CD8-positive, alpha-beta memory T cell (primary cell): ENCODE measurements at places on chromosomes 2 and 18. TPM values are rescaled to one million over a fixed set of nuclear protein-coding genes. Genes with fewer than 3 reads are reported as not detected.

The DYSF gene
- total RNA-seq = 4.8 TPM

DNA sequence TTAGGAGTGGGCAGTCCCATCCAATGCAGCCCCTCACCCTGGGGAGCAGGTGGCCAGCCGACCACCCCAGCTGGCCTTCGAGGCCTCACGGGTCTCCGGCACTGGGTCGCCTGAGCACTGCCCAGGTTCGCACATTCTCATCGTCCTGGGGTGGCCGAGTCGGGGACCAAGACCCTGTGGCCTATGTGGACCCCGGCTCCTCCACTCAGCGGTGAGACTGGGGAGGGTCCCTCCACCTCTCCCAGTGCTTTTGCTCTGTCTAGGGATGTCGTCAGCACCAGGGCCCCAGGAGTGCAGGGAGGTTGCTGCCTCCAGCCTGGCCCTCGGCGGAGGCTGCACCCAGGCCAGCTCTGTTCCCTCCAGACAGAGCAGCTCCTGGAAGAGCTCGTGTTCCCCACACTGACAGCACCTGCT is 89.6 kb downstream of the TPO start:
- no peaks in the 10 kb centered on the region for H3K36me3 ChIP-seq
- H3K27me3 ChIP-seq = no peaks in the 10 kb centered on the region
- H3K4me3 ChIP-seq = no peak overlapping the region
- DNase-seq = no peak
- H3K4me1 ChIP-seq = no peaks in the 10 kb centered on the region

The KRTCAP3 gene
- 4.0 TPM for total RNA-seq

The GPBAR1 gene
- total RNA-seq = 0.51 TPM

- no peak overlapping the region for H3K27ac ChIP-seq
- no peaks in the 10 kb centered on the region for H3K27me3 ChIP-seq
- H3K4me3 ChIP-seq = no peak overlapping the region
- no peaks in the 10 kb centered on the region for H3K36me3 ChIP-seq
- H3K4me1 ChIP-seq = peaks cover 29% of the 10 kb centered on the region
These were observed 2.4 kb upstream of the ASB1 start for GRCh38 chr2:238424313-238424700.

- peaks cover 6% of the 10 kb centered on the region for H3K36me3 ChIP-seq
- no peaks in the 10 kb centered on the region for H3K4me1 ChIP-seq
- no peak overlapping the region for H3K4me3 ChIP-seq
- no peaks in the 10 kb centered on the region for H3K27me3 ChIP-seq
- no peak overlapping the region for H3K27ac ChIP-seq
These were observed 160.3 kb upstream of the WDSUB1 start for GRCh38 chr2:159446817-159447216.

The MC5R gene
- not detected for total RNA-seq

DNA sequence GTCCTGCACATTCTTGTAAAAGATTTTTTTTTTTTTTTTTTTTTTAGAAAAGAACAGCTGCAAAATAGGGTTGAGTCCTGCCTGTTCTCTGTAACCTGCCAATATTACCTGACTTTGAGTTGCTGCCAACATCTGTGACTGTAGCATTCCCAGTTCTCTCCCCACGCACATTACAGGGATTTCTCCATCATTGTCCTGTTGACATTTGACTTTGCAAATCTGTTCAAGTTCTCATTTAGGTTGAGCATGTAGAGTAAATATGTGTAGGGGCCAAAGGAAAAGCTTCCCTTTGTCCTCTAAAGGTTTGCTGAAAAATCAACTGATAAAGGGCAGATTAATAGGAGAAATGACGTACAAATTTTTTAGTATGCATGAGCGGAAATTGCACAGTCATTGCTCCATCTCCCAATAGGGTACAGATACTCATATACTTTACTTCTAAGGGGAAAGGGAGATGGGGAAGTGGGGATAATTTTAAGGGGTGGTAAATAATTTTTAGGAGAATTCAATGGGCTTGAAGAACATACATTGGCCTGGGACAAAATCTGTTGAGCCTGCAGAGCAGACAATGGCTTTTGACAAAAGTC is 385.5 kb downstream of the PIK3C3 start:
- H3K27ac ChIP-seq = no peak overlapping the region
- no peaks in the 10 kb centered on the region for H3K4me1 ChIP-seq
- no peak for DNase-seq
- H3K4me3 ChIP-seq = no peak overlapping the region

- no peak overlapping the region for H3K4me3 ChIP-seq
- H3K27me3 ChIP-seq = no peaks in the 10 kb centered on the region
- H3K4me1 ChIP-seq = no peaks in the 10 kb centered on the region
- no peak for DNase-seq
These were observed 193.5 kb downstream of the SS18 start for GRCh38 chr18:25896956-25897355.

DNA sequence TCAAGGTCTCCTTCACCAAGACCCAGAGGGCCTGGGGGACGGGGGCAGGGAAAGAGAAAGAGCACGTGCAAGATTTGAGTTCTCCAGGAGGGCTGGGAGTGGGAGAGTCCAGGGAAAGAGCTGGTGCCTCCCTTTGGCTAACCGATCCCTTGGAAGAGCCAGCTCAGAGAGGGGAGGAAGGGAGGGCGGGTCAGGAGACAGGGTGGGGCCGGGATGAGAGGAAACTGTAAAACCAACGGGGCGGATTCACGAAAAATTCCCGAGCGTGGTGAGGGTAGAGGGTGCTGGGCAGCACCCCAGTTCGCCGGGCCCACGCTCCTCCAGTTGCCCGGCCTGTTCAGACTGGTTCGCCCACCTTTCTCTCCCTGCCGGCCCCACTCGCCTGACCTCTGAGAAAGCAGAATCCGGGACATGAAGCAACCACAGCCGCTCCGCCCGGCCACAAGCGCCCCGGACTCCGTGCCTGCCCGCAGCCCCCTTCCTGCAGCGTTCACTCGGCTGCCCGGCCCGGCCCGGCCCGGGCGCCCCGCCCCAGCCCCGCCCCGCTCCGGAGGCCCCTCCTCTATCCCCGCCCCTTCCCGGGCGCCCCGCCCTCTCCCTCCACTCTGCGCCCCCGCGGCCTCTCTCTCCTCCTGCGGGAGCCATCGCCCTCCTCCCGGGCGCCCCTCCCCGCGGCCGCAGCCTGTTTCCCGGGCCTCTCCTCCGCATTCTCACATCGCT is 230.9 kb upstream of the SMAD2 start:
- H3K27me3 ChIP-seq = no peaks in the 10 kb centered on the region
- DNase-seq = peak; percentile 28
- no peaks in the 10 kb centered on the region for H3K4me1 ChIP-seq
- H3K27ac ChIP-seq = no peak overlapping the region
- H3K36me3 ChIP-seq = no peaks in the 10 kb centered on the region

DNA sequence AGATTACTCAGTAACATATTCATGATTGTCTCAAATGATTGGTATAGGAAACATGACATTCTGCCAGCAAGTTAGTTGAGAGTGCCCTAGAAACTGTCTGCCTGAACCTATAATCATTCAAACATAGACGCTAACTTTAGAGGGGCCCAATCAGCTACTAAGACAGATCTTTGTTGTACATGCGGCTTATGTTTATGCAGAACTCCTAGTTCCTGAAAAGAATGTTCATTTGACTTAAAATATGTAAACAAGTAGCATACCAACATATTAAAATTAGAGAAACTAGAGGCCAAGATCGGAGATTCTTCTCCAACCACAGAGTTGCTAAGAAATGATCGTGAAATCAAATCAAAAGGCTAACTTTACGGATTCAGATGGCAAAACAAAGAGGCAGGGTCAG is 4.2 kb upstream of the METAP1D start:
- H3K4me3 ChIP-seq = no peak overlapping the region
- no peaks in the 10 kb centered on the region for H3K36me3 ChIP-seq
- H3K4me1 ChIP-seq = peaks cover 12% of the 10 kb centered on the region
- DNase-seq = no peak

The IGFBP2 gene
- total RNA-seq = 0.84 TPM

DNA sequence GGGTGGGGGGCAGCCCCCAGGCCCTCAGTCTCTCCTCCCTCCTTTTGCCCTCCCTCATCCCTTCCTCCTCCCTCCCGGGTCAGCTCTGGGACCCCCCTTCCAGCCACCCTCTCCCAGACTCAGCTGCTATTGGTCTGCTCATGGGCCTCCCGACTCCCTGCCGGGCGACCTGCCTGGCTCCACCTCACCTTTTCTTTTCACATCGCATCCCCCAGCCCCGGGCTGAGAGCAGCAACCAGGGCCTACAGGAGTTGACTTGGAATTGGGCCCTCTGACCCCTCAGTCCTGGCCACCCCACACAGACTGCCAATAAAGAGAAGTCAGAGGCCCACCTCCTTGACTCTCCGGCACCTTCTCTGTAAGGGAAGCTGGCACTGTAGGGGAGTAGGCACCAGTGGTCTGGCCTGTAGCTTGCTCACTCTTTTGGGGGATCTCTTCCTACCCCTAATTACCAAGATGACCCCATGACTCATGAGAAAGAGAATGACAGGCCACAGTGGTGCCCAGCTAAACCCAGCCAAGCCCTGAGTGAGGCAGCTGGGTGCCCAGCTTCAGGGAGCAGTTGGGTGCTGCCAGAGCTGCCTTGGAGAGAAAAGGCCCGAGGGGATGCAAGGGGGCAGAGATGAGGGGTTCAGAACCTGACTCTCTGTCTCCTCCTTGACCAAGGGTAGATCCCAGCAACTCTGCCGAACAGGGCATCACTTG is 2.0 kb upstream of the ECEL1 start:
- H3K4me1 ChIP-seq = no peaks in the 10 kb centered on the region
- no peak overlapping the region for H3K4me3 ChIP-seq
- no peak for DNase-seq
- no peak overlapping the region for H3K27ac ChIP-seq

The AQP12A gene
- total RNA-seq = not detected

DNA sequence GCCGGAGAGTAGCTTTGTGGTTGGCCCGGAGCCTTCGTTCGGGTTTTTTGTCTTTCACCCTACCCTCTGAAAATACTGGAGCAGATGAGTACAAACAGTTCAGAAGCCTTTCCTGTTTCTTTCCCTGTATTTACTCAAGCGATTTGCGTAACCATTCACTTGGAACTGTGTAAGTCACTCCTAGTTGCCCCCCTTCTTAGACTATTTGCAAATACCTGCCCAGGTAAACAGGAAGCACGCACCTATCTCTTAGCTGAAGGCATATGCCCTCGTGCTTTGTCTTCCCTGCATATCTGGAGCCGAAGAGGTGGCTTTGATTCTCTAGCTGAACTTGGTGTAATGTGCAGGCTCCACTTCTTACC is 1.4 kb downstream of the KCNS3 start:
- H3K27me3 ChIP-seq = peaks cover 15% of the 10 kb centered on the region
- H3K4me3 ChIP-seq = no peak overlapping the region
- no peak overlapping the region for H3K27ac ChIP-seq

The LOXHD1 gene
- total RNA-seq = not detected

The KCMF1 gene
- 98.1 TPM for total RNA-seq

GRCh38 chr2:164803776-164804466 is 37.7 kb downstream of the COBLL1 start:
- no peak overlapping the region for H3K27ac ChIP-seq
- H3K4me3 ChIP-seq = no peak overlapping the region
- H3K4me1 ChIP-seq = no peaks in the 10 kb centered on the region
- no peaks in the 10 kb centered on the region for H3K36me3 ChIP-seq

The CPO gene
- not detected for total RNA-seq

- H3K4me3 ChIP-seq = no peak overlapping the region
- H3K27me3 ChIP-seq = no peaks in the 10 kb centered on the region
- no peaks in the 10 kb centered on the region for H3K36me3 ChIP-seq
- no peaks in the 10 kb centered on the region for H3K4me1 ChIP-seq
- no peak overlapping the region for H3K27ac ChIP-seq
- DNase-seq = no peak
These were observed 550.7 kb downstream of the THSD7B start for GRCh38 chr2:137316075-137316474.

GRCh38 chr2:234951664-234952269 is at the start of gene SH3BP4:
Gene SH3BP4, plus strand, starts transcription at chr2:234952017. Its CDS starts 82,986 bp downstream, at chr2:235035003.
- DNase-seq = no peak
- no peak within 1 kb of the TSS for H3K4me3 ChIP-seq
- H3K36me3 ChIP-seq = no peaks in the 10 kb centered on the region

The GLI2 gene
- total RNA-seq = not detected

- H3K4me3 ChIP-seq = no peak overlapping the region
- no peak for DNase-seq
- H3K4me1 ChIP-seq = no peaks in the 10 kb centered on the region
- no peaks in the 10 kb centered on the region for H3K27me3 ChIP-seq
These were observed 860 bp upstream of the KCNJ3 start for GRCh38 chr2:154697418-154698252.

DNA sequence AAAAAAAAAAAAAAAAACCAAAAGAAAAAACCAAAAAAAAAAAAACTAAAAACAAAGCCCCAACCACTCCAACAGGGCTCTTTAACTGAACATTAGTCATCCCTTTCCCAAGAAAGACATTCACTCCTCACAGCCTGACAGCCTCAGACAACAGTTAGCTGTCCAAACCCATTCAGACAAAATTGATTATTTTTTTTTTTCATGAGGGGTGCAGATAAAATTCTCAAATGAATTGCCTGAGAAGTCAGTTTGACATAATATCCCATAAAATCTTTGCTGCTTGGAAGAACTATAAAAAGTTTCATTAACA is 206.1 kb upstream of the REV1 start:
- H3K36me3 ChIP-seq = no peaks in the 10 kb centered on the region

- no peak overlapping the region for H3K4me3 ChIP-seq
- H3K27me3 ChIP-seq = no peaks in the 10 kb centered on the region
- DNase-seq = no peak
- no peak overlapping the region for H3K27ac ChIP-seq
- no peaks in the 10 kb centered on the region for H3K36me3 ChIP-seq
These were observed 290.0 kb downstream of the CYP26B1 start for GRCh38 chr2:71857636-71858035.

The LIMS4 gene
- total RNA-seq = 0.91 TPM

- H3K36me3 ChIP-seq = no peaks in the 10 kb centered on the region
- no peaks in the 10 kb centered on the region for H3K4me1 ChIP-seq
- no peak overlapping the region for H3K4me3 ChIP-seq
- no peaks in the 10 kb centered on the region for H3K27me3 ChIP-seq
- DNase-seq = no peak
These were observed 60.0 kb upstream of the AGAP1 start for GRCh38 chr2:235433860-235434259.

The FAM117B gene
- 6.4 TPM for total RNA-seq

DNA sequence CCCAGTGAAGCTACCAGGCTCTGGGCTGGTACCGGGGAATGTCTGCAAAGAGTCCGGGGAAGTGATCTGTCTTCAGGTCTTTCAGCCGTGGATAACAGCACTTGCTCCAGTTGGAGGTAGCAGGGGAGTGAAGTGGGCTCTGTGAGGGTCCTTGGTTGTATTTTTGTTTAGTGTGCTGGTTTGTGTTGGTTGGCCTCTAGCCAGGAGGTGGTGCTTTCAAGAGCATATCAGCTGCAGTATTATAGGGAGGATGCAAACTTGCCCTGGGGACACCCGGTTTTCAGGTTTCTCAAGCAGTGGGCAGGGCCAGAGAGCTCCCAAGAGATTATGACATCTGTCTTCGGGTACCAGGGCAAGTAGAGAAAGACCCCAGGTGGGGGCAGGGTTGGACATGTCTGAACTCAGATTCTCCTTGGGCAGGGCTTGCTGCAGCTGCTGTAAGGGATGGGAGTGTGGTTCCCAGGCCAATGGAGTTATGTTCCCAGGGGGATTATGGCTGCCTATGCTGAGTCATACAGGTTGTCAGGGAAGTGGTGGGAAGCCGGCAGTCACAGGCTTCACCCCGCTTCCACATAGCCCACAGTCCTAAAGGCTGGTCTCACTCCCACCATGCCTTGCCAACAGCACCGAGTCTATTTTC is 34.4 kb downstream of the ACAA2 start:
- peaks cover 11% of the 10 kb centered on the region for H3K36me3 ChIP-seq
- H3K27me3 ChIP-seq = no peaks in the 10 kb centered on the region
- H3K4me1 ChIP-seq = peaks cover 3% of the 10 kb centered on the region
- H3K27ac ChIP-seq = no peak overlapping the region
- H3K4me3 ChIP-seq = no peak overlapping the region
- no peak for DNase-seq
